ENCODE measurements at places on chromosomes 5 and 9.

GRCh38 chr5:178431063-178431781 is 159.0 kb downstream of the COL23A1 start:
- DNase-seq: no peak

DNA sequence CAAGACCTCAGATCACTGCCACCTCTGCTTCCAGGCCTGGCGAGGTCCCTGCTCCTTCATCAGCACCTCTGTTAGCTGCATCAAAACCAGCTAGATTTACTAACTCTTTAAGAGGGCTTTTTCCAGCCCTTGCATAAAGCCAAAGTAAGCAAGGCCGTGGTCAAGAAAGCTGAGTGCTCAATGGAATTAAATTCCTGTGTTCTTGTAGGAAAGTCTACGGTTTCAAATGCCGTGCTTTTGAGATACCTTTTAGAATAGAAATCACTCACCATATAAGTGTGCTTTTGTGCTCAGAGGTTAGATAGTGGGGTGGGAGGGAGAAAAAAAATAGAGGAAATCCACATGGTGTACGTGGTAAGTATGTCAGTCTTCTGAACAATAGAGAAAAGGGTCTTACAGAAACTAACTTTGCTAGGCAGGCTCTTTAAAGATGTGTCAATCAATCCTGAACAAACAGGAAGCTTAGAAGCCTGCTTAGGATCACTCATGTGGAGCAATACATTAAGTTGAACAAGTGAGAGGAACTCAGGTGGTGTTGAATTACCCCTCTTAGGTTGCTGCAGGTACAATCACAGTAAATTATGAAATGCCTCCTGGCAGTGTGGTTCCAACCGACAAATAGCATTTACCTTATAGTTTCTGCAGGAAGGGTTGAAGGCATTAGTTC is 79.7 kb downstream of the SEMA6A start:
- no peak for DNase-seq

DNA sequence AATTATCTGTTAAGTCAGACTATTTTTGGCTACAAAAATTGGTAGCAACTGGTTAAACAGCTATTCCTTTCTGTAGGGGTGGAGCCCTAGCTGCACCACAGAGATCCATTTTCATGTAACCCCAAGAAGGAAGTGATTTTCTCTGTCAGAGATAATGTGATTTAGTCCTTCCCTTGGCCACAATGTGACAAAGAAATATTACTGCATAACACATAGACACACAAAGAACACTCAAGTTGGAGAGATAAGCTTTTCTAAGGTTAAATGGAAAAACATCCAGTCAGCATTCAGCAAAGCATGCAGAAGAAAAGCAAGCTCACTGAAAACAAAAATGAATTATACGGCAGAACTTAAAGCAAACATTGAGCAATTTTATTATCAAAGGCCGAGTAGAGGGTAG is 227.8 kb upstream of the CDH9 start:
- no peak for DNase-seq

- DNase-seq: no peak
These were observed 2.5 kb downstream of the SREK1IP1 start for GRCh38 chr5:64765804-64766504.

DNA sequence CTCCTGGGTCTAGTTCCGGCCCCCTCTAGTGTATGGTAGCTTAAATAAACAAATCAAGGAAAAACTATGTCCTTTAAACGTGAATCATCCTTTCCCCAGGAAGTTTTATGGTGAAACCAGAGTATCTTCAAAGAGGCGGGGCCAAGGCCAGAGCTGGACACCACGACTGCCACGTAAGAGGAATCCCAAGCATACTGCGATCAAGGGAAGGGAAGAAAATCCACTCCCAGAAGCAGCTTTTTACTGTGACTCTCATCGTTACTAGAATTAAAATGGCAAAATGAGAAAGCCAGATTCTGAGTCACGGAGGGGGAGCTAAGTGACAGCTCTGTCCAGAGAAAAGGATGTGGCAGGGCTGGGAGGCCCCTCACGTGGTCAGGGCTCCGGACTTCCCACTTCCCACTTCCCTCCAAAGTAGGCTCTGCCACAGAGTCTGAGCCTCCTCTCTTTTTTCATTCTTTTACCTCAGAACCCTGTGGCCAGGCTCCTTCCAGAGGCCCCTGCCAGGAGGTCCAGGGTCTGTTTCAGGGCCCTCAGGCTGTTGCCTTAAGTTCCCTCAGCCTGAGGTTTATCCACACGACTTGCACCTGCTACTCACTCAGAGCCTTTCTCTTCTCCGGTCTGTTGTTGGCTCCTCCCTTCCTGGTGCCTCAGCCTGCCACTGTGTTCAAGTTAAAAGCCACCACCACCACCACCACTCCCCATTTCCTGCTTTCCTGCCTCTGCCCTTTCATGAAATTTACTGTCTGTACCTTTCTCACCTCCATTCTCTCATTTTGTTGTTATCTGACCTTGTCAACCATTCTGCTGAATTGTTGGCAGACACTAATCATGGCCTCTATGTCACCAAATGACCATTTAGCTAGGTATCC is 1.4 kb upstream of the GLRX start:
- no peak for DNase-seq

Data from stimulated activated CD8-positive, alpha-beta memory T cell treated with anti-CD3 and anti-CD28 coated beads, Interleukin-4, amount 100 ng/mL, for 1 hour (primary cell).